ENCODE measurements at places on chromosomes 11 and 22. TPM values are rescaled to one million over a fixed set of nuclear protein-coding genes. Genes with fewer than 3 reads are reported as not detected.
A peak's percentile ranks its signal among the peaks of the same experiment; 100 is the strongest.

The BBOX1 gene
- not detected for total RNA-seq

DNA sequence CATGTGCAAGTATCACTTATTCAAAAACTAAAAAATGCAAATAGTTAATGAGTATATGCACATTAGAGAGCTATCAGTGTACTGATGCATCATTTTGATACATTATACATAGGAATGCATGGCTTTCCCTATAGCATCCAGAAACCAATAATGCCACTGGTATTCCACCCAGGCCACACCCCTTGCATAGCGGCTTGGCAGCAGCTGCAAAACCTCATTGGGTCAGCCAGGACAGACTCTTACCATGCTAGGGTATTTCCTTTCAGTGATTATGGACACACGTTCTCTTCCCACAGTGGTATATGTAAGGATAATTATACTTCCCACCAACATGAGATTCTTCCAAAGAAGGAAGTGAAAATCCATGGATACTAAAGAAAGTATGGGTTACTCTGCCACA, 145.9 kb upstream of the PITPNB start:
- peak; percentile 60 for DNase-seq

- peak; percentile 11 for DNase-seq
Observed at GRCh38 chr22:44542561-44543222, 44.7 kb upstream of the RTL6 start.

DNA sequence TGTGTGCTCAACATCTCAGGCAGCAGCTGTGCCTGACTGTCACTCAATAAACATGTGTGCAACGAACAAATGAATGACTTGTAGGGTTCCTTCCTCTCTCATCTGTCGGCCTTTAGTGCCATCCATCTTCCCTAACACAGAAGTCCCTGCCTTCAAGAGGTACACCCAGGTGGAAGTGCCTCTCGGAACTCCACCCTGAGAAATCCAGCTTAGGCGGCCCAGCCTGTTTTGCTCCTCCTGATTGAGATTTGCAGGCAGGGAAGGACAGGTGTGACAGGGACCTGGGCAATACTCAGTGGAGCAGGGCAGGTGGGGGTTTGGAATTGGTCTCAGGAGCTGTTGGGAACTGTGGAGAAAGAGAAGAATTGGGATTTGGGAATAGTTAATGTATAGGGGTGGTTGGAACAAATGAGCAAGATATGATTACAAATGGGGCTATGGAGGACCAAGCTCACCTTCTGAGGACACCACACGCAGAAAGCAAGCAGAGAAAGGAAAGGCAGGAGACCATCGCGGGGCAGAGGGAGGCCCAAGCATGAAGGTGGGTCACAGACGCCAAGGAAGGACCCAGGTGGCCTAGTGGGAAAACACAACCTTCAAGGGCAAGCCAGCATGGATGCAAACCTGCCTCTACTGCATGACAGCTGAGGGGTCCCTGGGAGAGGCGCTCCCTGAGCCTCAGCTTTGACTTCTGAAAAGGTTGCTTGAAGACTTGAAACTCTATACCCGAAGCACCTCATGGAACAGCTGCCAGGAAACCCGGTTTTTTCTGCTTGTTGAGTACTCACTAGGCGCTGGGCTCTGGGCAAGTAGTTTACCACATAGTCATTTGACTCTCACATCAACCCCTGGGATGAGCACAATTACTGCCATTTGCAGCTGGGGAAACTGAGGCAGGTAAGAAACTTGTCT, 40.9 kb upstream of the ANO1 start:
- no peak for DNase-seq

- DNase-seq = no peak
Observed at GRCh38 chr22:39185601-39186012, 33.1 kb upstream of the CBX7 start.

DNA sequence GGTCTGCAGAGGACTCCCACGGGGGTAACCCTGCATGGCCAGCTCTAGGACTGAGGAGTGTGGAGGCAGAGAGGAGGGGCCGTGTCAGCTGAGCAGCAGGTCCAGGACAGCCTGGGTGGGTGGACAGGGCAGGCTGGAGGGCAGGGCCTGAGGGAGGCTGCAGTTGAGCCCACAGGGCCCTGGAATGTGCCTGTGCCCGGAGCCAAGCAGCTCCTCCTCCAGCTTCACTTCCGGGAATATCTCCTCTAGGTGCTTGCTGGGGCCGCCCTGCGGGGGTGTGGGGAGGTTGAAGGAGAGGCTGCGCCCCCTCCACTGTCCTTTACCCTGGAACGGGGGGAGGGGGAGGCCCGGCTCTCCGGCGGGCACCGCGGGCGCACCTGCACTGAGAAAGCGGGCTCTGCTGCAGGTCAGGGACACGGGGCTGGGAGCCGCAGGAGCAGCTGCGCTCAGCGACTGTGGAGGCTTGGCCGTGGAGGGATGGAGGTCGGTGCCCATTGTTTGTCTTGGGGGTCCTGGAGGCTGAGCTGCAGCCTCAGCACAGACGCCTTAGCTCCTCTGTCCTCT, 1293.2 kb downstream of the BRD1 start:
- no peak for DNase-seq

- DNase-seq = no peak
Observed at GRCh38 chr11:13102513-13102840, 93.4 kb downstream of the RASSF10 start.

DNA sequence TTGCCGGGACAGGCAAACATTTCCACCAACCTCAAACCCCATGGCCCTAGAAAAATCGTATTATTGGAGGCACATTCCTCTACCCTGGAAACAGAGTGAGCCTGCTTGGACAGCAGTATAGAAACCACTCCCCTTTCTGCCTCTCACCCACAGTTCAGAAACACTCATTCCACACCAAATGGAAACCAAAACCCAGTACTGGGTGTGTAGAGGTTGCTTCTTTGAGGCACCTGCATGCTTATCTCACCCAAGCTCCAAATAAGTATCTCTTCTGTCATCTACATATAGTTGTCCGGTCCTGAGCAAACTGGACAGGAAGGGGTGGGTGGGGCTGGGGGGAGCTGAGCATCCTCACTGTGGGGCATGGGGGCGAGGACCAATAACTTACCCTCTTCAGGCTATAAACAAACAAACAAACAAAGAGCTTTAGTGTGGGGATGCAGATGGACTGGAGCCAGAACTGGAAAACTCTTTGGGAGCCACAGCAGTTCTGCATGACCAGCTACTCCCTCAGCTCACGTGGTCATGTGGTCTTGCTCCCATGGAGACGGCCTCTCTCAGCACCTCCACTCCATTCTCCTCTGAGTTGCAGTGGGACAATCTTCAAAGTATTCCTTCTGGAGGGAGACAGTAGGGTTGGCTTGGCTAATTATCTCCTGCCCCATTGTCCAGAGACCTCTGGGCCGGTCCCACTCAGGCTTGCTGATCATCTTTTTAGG, 1.0 kb upstream of the PLAAT2 start:
- DNase-seq = no peak

DNA sequence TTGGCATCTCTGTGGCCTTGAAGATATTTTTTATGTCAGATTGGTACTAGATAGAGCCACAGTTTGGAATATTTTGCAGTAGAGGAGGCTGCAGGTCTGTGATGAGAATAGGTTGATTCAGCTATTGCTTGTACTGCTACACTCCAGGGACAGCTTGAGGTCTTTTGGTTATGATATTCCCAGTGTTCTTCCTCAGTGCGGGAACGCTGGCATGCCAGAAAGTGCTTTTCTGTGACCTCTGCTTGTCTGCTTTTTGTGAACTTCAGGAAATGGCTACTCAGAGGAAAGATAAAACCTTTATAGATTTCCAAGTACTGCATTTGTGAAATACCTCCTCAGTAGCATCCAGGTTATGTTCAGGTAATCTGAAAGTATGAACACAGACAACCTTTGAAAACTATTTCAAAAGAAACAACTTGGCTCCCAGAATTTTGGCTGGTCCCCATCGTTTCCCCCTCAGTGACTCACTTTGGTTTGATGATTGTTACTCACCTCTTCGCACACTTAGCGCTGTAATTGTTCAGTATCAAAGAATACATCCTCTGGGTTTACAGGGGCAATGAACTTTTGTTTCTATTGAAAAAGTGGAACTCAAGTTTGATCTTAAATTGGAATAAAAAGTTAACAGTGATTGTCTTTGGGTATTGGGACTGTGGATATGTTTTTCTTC, 191.4 kb downstream of the HIPK3 start:
- DNase-seq = no peak

DNA sequence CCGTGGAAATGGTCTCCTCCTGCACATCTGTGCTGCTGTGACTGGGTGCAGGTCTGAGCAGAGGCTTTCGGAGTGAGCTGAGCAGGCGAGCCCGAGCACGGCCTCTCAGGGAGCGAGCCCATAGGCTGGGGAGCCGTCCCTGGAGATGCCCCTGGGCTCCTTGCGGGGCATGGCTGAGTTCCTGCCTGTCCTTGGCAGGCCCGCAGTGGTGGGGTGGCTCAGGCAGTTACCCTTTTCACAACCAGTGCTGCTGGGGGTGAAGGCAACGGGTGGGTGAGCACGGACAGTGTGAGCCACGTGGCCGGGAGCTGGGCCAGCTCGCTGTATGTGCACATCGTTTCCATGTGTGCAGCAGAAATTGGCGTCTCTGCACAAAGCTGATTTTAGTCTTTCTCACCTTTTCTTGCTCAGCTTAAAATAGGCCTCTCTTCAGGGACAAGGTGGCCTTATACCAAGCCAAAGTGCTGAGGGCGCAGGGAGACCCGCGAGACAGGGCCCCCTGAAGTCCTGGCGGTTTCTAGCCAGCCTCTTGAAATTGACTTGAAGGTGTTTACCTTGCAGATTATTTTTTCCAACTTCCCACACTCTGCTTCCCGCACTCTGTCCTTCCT, at the start of gene TP53AIP1:
Gene TP53AIP1, minus strand, starts transcription at position 55 of the 611 bp plus-strand sequence. CDS start 5,053 bp downstream, outside the sequence.
- no peak for DNase-seq
